ENCODE measurements at places on chromosomes 4 and X. TPM values are rescaled to one million over a fixed set of nuclear protein-coding genes. Genes with fewer than 3 reads are reported as not detected.
A peak's percentile ranks its signal among the peaks of the same experiment; 100 is the strongest.

SLC10A4 gene
- total RNA-seq = not detected

DNA sequence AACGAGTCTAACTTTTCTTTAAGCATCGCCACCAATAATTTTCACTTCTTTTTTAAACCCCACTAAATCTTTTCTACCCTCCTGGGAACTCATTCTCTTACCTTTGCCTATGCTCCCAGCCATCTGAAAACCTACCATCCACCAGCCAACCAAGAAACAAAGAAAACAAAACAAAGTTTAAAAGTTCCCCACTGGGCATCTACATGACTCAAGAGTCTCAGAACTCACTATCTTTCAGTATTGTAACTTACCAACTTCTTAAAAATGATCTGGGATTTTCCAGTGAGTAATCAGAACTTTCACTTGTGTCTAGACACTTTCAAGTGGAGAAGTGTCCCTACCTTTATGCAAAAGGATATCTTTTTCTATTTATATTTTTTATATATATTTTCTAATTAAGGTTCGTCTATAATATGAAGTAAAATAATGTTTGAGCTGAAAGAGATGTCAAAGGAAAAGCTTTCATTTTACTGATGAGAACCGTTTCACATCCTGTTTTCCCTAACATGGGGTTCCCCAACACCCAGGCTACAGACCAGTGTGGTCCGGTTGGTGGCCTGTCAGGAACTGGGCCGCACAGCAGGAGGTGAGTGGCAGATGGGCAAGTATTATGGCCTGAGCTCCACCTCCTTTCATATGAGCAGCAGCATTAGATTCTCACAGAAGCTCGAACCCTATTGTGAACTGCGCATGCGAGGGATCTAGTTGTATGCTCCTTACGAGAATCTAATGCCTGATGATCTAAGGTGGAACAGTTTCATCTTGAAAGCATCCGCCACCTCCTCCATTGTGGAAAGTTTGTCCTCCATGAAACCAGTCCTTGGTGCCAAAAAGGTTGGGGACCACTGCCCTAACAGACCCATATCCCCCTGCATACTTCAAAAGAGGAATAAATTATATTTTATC, 9.8 kb upstream of the TIGD2 start:
- DNase-seq = no peak

DNA sequence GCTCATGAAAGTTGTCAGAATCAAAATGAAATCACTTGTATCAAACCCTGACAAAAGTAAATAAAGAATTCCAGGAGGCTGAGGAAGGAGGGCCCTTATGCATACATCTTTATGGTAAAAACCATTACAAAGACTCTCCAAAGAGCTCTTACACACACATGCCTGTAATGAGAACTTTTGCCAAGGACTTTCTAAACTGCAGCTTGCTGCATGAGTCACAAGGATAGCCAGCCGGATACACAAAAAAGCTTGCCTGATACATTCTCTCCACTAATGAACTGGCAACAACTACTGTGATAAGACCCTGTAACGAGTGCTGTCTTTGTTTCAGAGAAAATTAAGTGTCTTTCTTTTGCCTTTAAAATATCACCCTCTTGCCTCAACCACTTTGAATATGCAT, 618.1 kb downstream of the PPP4R3C start:
- DNase-seq = no peak

DNA sequence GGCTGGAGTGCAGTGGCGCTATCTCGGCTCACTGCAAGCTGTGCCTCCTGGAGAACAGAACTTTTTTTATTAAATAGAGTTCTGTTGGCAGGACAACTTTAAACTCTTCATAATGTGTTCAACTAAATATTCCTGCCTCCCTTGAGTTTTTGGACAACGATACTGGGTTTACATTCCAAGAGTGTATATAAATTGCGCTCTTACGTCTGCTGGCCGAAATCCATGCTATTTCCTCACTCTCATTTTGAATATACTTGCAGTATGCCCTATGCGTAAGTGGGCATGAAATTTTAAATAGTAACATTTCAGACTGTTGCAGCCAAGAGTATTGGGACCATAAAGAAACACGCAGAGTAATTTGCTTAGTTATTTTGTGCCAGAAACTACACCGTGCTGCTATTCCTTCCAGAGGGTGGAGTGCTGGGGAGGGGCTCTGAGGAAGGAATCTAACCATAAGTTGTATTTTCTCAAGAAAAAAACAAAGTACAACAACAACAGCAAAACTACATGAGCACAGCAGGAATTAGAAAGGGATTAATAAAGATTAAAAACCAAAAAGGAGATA, 480.0 kb downstream of the NLGN4X start:
- no peak for DNase-seq

SLC38A5 gene
- not detected for total RNA-seq

PPARGC1A gene
- total RNA-seq = 101 TPM

DNA sequence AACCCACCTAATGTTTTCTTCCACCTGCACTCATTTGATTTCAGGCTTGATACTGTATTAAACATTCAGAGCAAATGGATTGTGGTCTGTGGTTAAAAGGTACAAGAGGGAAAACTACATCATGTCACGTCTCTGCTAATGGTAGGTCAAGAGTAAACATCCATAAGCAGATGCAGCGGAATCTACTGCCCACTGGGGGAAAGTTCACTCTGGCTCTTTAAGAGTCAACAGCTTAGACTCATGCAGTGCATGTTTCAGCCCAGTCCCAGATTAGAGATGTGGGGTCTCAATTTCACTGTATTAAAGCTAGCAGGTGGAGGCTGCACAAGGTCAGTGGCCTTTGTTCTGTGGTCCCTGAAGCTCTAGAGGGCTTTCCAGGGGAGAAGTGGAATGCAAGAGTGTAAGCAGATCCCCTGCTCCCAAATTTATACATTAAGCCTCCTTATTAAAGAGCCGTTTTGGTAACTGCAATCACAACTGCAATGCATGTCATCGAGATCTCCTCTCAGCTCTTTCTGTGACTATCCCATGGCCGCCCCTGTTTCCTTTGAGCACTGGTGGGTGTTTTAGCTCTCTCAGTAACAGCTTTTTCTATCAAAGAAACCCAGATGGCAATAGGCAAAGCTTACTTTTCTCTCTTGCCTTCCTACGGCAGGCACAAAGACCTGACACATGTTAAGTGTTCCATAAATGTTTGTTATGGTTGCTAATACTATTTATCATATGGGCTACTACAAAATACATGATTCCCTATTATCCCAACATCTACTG, 53.4 kb downstream of the LDB2 start:
- DNase-seq = no peak

FGB gene
- not detected for total RNA-seq

DNA sequence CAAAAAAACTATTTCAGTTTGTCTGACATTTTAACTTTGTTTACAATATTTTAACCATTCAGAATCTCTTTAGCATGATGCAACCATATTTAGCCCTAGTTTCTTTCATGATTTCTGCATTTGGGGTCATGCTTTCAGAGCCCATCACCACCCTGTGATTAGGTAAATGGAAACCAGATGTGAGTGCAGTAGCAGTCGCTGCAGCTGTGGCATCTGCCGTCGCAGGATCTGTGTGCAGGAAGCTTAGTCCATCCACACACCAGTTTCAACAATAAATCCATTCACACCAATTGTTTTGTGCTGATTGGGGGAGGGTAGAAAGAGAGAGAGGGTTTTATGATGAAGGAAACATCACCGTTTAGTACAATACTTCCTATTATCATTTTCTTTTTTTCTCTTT, 130.5 kb downstream of the CPEB2 start:
- peak; percentile 80 for DNase-seq

DNA sequence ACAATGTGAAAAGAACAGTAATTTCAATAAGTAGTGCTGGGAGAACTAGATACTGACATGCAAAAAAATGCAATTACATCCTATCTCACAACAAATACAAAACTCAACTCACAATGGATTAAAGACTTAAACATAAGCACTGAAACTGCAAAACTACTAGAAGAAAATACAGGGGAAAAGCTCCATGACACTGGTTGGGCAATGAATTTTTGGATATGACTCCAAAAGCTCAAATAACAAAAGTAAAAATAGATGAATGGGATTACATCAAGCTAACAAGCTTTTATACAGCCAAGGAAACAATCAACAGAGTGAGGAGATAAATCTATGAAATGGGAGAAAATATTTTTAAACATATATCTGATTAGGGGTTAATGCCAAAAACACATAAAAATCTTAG, 53.1 kb downstream of the ANKRD17 start:
- no peak for DNase-seq

GRCh38 chr4:47913861-47914219, 543 bp downstream of the NFXL1 start:
- no peak for DNase-seq

DNA sequence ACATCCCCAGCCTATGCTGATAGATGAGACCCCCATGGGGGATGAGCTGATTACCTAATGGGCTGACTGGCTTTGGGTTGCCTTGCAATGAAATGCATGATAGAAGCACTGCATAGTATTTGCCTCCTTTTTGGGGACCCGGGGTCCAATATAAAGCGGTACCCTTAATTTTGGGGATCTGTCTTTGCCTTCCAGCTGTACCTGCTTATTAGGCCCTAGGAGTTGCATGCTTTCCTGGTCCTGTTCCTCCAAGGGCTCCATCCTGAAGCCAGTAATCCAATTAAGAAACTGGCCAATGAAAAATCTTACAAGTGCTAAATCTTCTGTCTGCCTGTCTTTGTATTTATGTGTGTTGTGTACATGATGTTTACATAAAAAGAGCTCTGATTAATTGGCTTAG, 791.6 kb downstream of the TRIML1 start:
- DNase-seq = no peak

DNA sequence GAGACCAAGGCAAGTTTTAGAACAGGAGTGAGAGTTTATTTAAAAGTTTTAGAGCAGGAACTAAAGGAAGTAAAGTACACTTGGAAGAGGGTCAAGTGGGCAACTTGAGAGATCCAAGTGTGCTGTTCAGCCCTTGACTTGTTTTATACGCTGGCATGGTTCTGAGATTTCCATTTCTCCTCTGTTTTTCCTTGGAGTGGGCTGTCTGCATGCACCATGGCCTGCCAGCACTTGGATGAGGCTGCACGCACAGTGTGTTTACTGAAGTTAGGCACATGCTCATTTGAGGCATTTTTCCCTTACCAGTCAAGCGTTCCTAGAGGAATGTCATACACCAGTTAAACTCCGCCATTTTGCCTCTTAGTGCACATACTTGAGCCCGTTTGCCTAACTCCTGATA, 8.7 kb upstream of the ZNF674 start:
- no peak for DNase-seq

MUC7 gene
- 0.69 TPM for total RNA-seq

DNA sequence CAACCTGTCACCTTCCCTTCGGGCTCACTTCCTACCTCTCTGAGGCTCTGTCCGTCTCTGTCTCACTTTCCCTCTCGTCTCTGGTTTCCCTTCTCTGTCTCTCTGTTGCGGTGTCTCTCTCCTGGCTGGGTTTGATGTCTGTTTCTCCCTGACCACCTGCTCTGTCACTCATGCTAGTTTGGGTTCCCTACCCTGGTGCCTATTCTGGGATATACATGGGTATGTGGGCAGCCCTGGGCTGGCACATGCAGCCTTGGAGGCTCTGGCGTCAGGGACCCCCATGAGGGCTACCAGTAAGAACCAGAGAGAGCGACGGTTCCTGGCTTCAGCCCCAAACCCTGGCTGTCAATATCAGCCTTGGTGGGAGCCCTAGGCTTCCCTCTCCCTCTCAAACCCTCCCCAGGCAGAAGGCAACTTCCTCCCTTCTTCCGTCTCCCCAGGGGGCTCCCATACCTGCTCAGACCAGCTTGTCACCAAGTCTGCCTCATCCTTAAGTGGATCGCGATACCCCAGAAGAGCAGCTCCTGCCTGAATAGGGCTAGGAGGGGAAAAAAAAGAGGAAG, 314 bp downstream of the DNASE1L1 start:
- DNase-seq = no peak

- DNase-seq = peak; percentile 0
Measured at GRCh38 chrX:119427024-119427794, 28.1 kb downstream of the SLC25A43 start.

- DNase-seq = peak; percentile 41
Measured at GRCh38 chr4:139266583-139267257, 13.3 kb downstream of the MGARP start.

- no peak for DNase-seq
Measured at GRCh38 chr4:1460967-1461868, 55.0 kb upstream of the NKX1-1 start.

DNA sequence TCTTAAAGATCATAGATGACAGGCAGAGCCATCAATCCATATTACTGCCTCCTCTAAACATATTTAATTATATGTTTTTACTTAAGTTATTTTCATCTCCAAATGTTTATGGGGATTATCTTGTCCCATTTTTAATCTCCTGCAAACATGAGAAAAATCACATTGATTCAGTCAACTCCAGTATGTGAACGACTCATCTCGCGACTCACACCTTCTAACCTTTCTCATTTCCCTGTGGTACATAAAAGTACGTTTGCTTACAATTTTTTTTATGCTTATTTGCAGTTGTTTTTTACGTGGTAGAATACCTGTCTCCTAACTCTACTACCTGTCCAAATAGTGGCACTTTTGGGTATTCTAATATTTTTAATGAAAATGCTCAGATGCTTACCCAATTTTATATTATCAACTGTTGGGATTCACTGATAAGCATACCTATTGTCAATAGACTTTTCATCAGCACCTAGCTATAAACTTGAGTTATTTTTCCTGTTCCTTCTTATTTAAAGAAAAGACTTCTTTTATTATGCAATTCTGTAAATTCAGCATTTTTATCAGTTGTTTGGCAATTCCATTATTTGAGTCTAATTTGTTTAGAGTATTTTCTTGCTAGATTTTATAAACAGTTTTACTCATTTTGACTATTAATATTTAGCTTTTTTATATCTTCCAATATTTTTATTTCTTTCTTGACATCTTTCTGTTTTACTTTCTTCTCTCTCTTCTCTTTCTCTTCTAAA, 276.6 kb downstream of the ANK2 start:
- no peak for DNase-seq

GRCh38 chrX:68186552-68187262, 246.6 kb downstream of the OPHN1 start:
- peak; percentile 82 for DNase-seq

GRCh38 chrX:30573125-30573524, 4.4 kb downstream of the TASL start:
- no peak for DNase-seq

GRCh38 chrX:19214311-19214710, 92.0 kb upstream of the ADGRG2 start:
- no peak for DNase-seq

- DNase-seq = no peak
Measured at GRCh38 chr4:159736411-159736810, 633.5 kb downstream of the RAPGEF2 start.

CA5B gene
- total RNA-seq = 3.0 TPM

STK32B gene
- total RNA-seq = 3.1 TPM

DDX3X gene
- total RNA-seq = 151 TPM

DNA sequence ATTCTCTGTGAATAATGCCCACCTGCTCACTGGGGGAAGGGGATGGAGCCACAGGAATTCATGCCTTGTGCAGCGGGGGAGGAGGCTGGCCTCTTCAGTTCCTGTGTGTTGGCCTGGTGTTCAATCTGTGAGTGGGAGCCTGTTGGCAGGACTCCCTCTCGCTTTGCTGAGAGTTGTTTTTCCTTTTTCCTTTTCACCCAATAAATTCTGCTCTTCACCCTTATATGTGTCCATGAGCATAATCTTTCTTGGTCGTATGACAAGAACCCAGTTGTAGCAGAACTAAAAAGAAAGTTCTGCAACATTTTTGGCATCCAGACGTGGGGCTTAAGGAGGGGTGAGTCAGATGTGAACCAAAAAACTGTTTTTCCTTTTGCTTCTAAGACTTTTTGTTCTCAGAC, 235.2 kb upstream of the HDX start:
- DNase-seq = no peak
